ENCODE measurements at places on chromosomes 7 and 10.

DNA sequence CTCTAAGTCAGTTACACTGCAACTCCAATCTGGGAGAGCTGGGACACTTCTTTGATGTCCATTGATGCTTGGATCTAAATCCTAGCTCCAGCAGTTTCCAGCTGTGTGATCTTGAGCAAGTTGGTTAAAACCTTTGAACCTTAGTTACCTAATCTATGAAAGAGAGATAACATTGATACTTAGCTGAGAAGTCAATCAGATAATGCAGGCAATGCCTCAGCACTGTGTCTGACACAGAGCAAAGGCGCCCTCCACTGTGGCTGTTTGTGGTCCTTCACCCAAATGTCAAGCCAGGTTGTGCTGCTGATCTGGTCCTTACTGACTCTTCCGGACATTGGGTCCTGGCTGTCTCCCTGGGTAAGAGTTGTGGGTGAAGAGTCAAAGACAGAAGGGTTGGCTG lies 20.2 kb downstream of the DNTT start:
- DNase-seq, result no peak

DNA sequence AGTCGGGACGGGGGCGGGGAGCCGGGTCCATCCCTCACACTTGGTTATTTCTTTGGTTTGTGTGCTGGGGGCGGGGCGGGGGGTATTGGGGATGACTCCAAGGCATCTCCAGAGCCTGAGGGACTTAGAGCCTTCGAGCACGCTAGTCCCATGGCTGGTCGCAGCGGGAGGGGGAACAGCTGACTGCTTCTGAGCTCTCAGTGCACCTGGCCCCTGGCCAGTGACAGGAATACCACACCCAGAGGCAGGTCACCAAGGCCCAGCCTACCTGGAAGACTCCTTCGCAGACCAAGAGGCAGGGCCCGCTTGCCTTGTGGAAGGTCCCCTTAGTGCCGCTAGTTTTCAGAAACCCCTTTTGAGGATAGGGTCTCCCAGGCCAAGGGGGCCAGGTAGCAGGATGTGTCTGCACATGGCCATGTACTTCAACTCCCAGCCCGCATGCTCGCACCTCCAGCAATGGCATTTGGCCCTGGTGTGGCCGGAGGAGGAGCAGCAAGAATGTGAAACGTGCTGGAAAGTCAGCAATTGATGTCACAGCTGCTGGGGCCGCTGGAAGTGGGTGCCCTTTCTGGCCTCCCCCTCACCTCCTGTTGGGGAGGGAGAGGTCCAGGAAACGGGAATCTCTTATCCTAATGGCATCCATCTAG lies 40.3 kb downstream of the AGAP3 start:
- no peak for DNase-seq

DNA sequence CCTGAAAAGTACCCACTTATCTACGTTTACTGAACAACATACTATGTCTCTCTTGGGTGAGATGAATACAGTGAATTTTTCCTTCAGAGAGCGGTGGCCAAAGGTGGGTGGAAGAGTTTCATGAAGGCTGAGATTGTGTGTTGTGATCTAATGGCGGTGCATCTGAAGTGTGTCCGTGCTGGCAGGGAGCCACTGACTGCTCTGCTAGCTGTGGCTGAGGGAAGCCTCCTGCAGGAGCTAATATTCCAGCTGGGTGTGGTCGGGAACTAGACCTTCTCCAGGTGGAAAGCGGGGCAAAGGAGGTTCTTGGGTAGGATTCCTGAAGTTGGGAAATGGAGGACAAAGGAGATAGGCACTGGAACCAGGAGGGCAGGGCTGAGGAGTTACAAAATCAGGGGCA lies 69.2 kb upstream of the GRB10 start:
- no peak for DNase-seq

DNA sequence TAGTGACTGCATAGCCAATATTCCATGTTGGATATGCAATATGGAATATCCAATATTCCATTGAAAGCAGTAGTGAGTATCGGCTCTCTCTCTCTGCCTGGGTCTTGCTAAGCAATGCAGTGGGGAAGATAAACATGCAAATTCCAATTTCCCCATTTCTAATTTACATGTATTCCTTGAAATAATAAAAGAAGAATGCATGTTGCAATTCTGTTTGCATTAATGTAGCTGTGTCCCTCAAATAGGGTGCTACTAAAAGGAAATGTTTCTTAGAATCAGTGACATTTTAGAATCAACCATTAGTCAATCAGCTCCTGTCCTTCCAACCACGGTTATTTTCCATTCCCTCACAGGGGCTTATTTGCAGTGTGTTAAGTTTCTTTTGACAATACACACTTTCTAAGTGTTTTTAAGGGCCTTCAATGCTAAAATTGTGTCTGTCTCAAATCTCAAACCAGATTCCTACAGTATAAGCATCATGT lies 46.7 kb downstream of the AFAP1L2 start:
- no peak for DNase-seq

DNA sequence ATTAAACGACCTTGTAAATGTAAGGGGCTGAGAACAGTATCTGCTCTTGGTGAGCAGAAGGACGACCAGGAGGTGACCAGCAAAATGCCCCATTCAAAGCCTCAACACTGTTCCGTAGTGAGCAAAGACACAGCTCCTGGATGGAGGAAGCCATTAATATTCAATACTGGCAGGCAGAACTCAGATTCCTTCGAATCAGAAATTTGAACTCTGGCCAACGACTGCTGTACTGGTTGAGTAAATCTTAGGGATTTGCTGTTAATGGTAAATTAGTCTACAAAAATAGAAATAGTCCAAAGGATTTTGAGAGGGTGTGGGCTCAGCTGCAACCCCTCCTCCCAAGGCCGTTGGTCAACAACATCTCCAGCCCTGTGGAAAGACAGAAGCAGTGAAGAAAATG lies 130.5 kb upstream of the PFKP start:
- no peak for DNase-seq

- DNase-seq, result no peak
Observed at GRCh38 chr10:24408365-24408764, 199.4 kb downstream of the KIAA1217 start.

DNA sequence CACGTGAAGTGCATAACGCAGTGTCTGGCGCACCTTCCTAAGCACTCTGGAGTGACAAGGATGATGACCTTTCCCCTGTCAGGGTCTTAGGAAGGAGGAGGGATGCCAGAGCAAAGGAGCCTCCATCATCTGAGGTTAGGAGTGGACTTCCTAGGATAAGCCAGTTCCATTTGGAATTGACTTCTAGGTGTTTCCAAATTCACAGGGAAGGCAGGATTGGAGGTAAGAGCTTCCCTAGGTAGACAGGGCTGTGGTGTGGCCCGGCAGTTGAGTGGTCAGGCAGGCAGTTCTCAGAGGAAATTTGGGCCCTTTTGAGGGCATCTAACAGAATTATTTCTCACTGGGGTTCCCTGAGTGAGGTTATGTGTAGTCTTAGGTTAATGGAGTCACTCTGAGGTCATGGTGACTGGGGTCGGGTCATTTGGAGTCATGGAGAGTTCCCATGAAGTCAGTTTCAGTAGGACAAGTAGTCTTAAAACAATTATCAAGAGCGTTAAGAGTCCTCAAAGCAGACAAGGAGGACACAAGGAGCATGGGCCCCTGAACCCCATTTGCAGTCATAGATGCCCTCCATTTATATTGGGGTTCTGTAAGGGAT lies 8.2 kb downstream of the PPIF start:
- no peak for DNase-seq

GRCh38 chr7:16719699-16720098 lies 33.9 kb upstream of the TSPAN13 start:
- DNase-seq, result no peak

- no peak for DNase-seq
Observed at GRCh38 chr10:109922358-109922975, 844 bp downstream of the XPNPEP1 start.

- DNase-seq, result peak; percentile 77
Observed at GRCh38 chr7:99142727-99143520, 984 bp downstream of the SMURF1 start.

DNA sequence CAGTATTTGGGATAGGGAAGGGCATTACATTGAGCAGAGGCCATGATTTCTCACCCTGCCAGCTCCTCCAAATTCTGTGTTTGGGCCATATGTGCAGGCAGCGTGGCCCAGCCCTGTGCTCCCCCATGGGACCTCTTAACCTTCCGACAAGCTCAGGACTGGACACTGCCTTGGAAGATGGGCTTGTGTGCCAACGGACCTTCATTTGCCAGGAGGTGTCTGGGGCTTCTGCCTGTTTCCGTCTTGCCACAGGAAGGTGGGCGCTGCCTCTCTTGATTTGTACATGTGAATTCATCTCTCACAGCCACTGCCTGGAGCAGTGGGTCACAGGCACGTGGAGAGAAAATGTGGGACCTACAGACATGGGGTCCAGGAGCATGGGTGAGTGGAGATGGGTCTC lies 272.6 kb downstream of the CCSER2 start:
- DNase-seq, result no peak
